ENCODE measurements at places on chromosomes 1 and 21. TPM values are rescaled to one million over a fixed set of nuclear protein-coding genes. Genes with fewer than 3 reads are reported as not detected.

DNA sequence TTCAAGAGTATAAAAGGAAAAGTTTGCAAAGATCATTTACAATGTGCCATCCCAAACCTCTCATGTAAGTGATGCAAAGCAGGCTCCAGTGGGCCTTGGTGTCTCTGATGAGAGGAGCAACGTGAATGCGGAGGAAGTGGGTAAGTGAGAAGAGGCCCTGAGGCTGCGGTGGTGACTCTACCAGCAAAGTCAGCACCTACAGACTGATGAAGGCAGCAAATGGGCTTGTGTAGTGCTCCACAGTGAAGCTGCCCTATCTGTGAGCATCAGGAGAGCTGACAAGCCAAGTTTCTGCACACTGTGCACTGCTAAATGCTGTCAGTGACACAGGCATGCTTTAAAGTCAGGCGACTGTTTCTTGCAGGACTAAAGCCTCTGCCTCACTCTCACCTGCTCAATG lies 15.6 kb upstream of the RAP1A start:
- peak; percentile 95 for DNase-seq

DNA sequence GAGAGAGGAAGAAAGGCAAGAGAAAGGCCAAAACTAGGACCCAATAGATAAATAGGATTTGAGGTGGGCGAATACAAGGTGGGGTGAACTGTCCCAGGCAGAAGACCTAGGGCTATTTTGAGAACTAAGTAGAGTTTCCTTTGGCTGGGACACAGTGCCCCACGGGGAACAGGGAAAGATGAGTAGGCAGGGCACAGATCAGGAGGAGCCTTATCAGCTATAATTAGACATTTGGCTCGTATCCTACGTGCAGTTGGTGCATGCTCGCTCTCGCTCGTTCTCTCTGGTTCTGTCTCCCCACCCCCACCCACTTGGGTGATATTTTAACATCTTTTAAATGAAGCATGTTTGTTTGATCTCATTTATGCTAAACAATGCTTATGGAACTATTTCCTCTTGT lies 235.0 kb upstream of the JUN start:
- DNase-seq: peak; percentile 23

DNA sequence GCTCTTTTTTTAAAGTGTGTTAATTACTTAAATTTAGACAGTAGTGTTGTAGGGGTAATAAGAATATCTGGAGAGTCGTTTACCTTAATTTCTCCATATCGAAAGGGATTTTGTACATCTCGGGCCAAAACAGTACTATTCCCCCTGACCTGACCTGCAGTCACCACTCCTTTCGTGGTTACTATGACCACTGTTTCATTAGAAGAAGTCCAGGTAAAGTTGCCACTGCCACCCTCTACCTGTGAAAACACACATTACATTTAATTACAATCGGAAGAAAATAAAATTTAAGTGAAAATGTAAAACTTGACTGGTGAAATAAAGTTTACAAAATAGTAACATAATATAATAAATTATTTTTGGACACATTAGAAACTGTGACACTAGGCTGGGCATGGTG lies 37.2 kb downstream of the NUP210L start:
- DNase-seq: no peak

GRCh38 chr1:225965231-225965630 lies 24.2 kb upstream of the LEFTY2 start:
- no peak for DNase-seq

DNA sequence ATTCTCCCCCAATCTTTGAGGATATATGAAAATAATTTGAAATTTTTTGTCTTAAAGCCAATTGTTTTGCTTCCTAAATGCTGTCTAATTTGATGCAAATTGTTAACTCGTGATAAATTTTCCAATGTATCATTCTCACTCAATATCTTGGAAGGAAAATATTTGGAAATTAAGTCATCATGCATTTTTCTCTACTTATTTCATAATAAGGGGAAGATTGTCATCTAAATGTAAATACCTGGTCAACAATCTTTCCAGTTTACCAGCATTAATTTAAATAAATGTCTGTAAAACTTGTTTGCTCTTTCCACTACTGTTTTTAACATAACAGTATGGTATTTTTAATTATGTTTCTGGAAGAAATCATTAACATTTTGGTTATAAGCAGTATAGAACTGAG lies 78.3 kb upstream of the KCTD3 start:
- DNase-seq: no peak

Gene NTRK1
- 2.8 TPM for total RNA-seq

Gene LHX8
- not detected for total RNA-seq

Gene PKN2
- total RNA-seq: 20.0 TPM
